ENCODE measurements at places on chromosomes 7 and 10. TPM values are rescaled to one million over a fixed set of nuclear protein-coding genes. Genes with fewer than 3 reads are reported as not detected.

GRCh38 chr10:51400392-51401096 lies 298.9 kb downstream of the CSTF2T start:
- DNase-seq: no peak

DNA sequence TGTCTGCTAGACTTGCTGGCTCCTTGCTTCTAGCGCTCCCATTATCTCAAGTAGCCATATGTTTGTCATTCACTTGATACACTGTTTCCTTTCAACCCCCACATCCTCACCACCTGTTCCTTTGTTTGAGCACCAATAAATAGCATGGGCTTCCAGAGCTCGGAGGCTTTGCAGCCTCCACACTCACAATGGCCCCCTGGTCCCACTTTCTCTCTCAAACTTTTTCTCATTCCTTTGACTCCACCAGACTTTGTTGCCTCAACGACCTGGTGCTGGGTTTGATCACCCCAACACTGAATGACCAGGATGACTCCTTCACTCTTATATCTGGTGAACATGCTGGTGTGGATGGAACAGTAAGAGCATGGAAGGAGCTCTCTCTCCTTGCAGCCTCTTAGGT lies 114.5 kb upstream of the TRIM24 start:
- no peak for DNase-seq

DNA sequence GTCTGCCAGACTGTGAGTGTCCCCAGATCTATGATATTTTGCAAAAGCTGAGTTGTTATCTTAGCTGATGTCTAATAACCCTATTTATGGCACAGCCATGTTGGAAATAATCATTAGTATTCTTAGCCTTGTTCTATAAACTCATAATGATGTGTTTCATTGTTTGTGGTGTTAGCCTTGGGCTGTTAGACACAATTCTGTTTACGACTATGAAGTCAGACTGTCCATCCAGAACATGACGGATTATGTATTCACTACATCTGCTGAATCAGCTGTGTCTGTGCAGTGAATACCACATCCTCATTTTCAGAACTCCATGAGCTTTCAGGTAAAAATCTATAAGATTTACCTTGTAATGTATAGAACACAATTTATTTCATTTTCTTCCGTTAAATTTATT lies 577.1 kb downstream of the NRG3 start:
- DNase-seq: no peak

- DNase-seq: no peak
Measured at GRCh38 chr10:3773460-3774017, 11.5 kb downstream of the KLF6 start.

DNA sequence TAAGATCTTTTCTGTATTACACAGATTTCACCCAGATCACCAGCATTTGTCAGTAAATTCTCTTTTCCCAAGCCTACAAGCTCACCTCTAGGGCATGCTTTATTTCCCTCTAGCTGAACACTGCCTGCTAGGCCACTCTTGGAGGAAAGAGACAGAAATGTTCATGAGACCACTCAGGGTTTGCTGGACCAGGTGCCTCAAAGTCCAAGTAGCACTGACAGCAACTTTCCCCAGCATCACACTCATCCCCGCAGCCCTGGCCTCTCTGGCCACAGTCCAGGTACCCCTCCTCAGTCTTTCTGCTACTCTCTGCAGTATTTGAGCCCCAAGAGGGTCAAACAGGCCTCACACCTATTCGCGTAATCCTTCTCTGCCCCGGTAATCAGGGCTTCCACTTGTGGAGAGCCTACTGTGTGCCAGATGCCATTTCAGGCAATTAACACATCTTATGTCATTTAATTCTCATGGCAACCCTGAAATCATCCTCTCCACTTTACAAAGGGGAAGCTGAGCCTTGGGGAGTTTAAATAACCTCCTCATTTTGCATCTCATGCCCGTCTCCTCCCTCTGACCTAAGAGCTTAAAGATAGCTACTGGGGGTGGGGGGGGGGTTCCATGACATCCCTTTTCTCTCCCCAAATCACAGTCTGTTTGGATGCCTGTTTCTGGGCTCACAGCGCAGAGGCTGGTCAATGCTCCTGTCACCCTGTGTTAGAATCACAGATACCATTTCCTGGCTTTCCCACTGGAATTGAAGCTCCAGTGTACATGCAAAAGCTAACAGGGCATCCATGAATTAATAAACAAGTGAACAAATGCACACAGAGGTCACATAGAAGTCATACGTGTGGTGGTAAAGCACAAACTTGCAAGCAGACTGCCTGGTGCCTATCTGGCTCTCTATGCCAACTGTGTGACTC lies 88.5 kb downstream of the PRLHR start:
- DNase-seq: no peak

GRCh38 chr10:11521860-11522259 lies 89.6 kb downstream of the USP6NL start:
- no peak for DNase-seq

- peak; percentile 32 for DNase-seq
Measured at GRCh38 chr7:47952224-47952623, 4.0 kb upstream of the PKD1L1 start.

GRCh38 chr10:88071879-88072278 lies 208.5 kb downstream of the PTEN start:
- no peak for DNase-seq

- DNase-seq: no peak
Measured at GRCh38 chr10:123470336-123470921, 195.7 kb upstream of the GPR26 start.

- DNase-seq: no peak
Measured at GRCh38 chr10:84191106-84191505, 3.2 kb upstream of the CDHR1 start.

DNA sequence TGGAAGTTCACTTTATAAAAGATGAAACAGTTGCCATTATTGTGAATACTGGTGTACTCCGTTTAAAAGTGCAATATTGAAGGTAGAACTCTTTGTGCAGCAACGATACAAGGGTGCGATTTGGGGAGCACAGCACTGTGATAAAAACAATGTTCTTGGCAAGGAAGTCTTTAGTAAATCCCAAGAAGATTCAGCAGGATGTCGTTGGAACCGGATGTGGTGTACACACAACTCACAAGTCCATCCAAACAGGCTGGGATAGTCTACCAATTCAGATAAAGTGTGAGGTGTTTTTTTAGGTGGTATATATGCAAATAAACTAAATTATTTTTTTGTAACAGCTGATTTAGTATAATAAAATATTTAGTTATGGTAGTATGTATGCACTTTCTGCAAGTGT lies 46.7 kb downstream of the ZNF777 start:
- no peak for DNase-seq

DNA sequence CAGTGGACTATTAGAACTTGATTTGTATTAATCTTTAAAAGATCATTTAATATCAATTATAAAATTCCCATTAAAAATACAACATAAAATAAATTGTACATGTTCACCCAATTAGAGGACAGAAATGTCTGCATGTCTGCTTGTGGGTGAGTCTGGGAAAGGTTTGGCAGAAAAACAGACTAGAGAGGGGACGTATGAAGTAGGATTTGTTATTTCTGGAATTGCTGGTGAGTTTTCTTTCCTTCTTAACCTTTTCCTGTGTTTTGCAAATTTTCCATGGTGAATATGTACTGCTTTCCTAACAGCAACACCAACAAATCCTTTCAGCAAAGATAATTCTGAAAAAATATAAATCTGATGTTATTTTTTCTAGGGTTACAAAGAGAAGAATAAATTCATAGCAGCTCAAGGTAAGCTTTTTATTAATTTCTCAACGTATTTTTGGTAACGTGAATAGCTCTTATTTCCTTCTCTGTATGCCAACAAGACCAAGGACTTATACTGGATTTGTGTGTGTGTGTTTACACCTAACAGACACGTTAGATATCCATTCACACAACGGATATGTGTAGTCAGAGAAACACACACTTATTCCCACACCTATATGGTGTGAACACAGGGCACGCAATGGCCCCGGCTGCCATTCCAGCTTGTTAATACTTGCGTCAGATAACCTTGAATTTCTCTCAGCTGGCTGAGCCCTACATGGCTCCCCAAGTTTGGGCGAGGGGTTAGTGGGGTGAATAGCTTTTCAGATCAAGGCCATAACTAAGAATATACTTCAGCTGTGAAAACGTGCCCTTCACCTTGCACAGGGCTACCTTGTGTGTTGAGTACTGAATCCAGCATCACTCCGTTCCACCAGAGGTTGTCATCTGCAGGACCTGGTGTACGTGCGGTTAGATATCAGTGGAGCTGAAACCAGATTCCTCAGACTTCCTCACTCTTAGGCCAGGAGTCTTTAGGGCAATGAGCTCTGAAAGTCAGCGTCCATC lies 64.6 kb downstream of the MKI67 start:
- DNase-seq: no peak

DNA sequence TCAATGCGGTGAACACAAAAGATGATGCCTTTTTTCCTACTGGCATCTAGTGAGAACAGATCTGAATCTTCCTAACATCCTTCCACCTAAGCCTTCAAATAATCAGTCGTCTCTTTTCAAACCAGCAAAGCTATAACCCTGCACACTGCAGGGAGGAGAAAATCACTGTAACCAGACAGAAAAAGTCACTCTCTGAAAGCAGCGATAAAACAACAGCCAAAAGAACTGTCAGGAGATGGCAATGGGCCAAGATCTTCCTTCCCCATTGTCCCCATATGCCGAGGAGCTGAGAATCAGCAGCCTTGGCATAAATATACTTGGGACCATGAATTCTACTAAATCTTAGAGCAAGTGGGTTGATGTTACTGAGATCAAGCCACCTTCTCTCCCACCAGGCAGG lies 13.1 kb downstream of the FZD9 start:
- no peak for DNase-seq

GRCh38 chr7:1694611-1695511 lies 24.8 kb downstream of the ELFN1 start:
- DNase-seq: no peak

DNA sequence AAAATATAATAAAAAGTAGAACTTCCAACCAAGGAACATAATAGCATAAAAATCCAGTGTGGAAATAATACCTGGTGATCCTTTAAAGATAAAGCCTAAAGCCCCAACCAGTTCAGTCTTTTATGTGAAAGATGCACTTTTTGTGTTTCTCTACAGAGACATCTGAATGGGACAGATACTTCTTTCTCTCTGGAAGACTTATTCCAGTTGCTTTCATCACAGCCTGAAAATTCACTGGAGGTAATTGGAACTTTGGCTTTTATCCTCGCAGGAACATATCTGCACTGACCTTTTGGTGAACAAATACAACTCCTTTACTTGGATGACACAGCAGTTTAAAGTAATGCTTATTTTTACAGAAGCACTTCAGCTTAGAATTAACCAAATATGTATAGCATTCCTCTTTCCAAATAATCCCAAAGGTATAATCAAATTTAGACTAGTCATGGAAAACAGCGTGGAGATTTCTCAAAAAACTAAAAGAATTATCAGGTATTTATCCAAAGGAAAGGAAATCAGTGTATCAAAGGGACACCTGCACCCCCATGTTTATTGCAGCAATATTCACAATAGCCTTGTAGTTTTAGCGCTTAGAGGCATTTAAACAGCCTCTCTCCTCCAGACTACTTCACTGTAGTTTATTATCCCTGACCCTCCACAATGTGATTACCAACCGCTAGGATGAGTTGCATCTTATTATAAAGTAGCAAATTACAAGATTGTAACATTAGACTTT lies 16.8 kb downstream of the HNRNPA2B1 start:
- no peak for DNase-seq

GRCh38 chr7:64849250-64849923 lies 53.7 kb upstream of the ZNF273 start:
- DNase-seq: peak; percentile 64

- DNase-seq: no peak
Measured at GRCh38 chr10:119653916-119654315, 2.7 kb downstream of the BAG3 start.

DNA sequence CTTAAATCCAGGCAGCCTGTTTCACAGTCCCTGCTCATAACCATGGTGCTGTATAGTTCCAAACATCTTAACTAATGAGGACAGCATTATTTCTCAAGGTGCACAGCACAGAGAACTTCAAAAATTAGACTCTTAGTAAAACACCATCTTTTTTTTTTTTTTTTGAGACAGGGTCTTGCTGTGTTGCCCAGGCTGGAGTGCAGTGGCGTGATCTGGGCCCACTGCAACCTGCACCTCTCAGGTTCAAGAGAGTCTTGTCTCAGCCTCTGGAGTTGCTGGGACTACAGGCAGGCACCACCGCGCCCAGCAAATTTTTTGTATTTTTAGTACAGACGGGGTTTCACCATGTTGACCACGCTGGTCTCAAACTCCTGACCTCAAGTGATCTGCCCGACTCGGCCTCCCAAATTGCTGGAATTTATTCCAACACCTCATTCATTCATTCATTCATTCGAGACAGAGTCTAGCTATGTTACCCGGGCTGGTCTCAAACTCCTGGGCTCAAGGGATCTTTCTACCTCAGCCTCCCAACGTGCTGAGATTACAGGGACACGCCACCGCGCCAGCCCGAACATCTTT lies 507 bp upstream of the TMEM254 start:
- no peak for DNase-seq

DNA sequence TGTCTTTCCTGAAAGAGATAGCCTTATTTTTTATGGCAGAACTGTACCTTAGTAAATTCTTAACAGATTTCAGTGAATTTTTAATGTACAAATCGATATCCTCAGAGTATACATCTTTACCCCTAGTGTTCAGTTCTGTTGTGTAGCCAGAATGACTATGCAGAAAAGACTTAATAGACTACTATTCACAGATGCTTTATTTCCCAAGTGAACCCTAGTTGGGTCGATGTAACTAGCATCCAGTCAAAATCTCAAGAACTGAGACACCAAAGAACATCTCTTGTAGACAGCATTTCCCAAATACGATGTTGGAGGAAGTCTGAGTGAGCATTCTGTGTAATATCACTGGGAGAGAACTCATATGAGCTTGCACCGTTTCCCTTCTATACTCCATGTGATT lies 1.5 kb downstream of the AKR1C3 start:
- no peak for DNase-seq

DNA sequence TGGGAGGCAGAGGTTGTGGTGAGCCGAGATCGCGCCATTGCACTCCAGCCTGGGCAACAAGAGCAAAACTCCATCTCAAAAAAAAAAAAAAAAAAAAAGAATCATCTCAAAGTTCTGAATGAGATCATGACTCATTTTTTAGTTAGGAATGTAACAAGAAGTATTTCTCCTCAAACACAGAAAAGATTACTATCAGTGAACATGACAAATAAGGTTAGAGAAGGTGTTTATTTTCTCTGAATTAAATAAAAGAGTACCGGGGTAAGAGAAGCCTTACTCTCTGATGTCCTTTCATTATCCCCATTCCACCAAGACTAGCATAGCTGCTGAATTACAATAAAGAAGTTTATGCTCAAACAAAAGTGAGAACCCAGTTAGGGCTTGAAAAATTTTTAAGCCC lies 50.1 kb downstream of the IPMK start:
- no peak for DNase-seq

Gene PGAM1
- total RNA-seq: 870 TPM

Gene KCP
- 0.76 TPM for total RNA-seq

Gene RET
- total RNA-seq: 9.8 TPM

Gene ZNF365
- total RNA-seq: 0.35 TPM

Gene SPDYE6
- total RNA-seq: not detected

Gene SUN3
- total RNA-seq: 0.52 TPM

Gene ENTPD1
- total RNA-seq: 2.0 TPM

Gene SPDYE1
- not detected for total RNA-seq

Gene MYO1G
- 0.10 TPM for total RNA-seq

Gene FEZF1
- 2.3 TPM for total RNA-seq

Gene UTF1
- total RNA-seq: 12.2 TPM

Gene RELN
- 0.19 TPM for total RNA-seq

Gene FAM221A
- total RNA-seq: 29.9 TPM

All from GM23338 (cell line).